Tongue (tissue), 3 donors: ENCODE measurements at places on chromosomes 3 and 15.

GRCh38 chr15:62844564-62845240 lies 197.8 kb upstream of the TPM1 start:
- DNase-seq = no peak

GRCh38 chr3:64612082-64612860 lies 75.5 kb downstream of the ADAMTS9 start:
- DNase-seq = peak; percentile 80

- DNase-seq = no peak
Observed at GRCh38 chr15:67105065-67105951, 39.9 kb downstream of the SMAD3 start.

DNA sequence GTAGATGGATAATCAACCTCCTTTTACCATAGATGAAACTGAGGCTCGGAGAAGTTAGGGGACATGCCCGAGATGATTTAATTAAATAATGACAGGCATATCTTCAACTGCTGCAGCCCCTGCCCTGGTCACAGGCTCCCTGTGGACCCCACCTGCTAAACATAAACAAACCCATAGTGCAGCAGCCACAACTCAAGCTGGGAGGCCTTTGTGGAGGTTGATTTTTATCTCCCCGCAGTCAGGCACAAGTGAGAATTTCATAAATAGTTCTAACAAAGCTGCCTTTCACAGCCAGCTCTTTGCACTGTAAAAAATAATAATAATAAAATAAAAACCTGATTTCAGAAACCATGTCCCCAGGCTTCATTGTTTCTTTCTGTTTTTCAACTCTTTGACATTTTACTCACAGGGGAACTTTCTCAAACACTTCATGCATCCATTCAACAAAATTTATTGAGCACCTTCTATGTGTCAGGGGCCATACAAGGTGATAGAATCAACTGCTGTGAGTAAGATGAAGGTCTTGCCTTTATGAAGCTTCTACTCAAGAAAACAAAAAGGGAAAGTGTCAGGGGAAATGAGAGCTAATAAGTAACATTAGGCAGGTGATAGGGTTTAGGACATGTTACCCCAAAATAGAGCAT lies 393.6 kb upstream of the PROK2 start:
- DNase-seq = no peak
